Anterior cingulate cortex (tissue), 58 donors: ENCODE measurements at places on chromosomes 5 and 9.

DNA sequence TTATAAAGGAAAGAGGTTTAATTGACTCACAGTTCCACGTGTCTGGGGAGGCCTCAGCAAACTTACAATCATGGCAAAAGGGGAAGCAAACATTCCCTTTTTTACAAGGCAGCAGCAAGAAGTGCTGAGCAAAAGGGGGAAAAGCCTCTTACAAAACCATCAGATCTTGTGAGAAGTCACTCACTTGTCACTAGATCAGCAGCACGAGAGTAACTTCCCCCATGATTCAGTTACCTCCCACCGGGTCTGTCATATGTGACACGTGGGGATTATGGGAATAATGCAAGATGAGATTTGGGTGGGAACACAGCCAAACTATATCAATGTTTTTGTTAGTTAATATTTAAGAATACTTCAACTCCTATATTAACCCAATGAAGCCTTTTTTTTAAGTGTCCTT is 275.2 kb upstream of the CDH9 start:
- no peak for DNase-seq

GRCh38 chr9:128786681-128787601 is at the start of gene TBC1D13:
TSS of gene TBC1D13 (plus strand) at chr9:128787253. CDS start at chr9:128787354, 101 bp downstream.
- peak; percentile 89 for DNase-seq

GRCh38 chr5:20678386-20678785 is 690.4 kb upstream of the CDH18 start:
- DNase-seq, result no peak

GRCh38 chr9:107907255-107907654 is 417.7 kb upstream of the KLF4 start:
- no peak for DNase-seq

DNA sequence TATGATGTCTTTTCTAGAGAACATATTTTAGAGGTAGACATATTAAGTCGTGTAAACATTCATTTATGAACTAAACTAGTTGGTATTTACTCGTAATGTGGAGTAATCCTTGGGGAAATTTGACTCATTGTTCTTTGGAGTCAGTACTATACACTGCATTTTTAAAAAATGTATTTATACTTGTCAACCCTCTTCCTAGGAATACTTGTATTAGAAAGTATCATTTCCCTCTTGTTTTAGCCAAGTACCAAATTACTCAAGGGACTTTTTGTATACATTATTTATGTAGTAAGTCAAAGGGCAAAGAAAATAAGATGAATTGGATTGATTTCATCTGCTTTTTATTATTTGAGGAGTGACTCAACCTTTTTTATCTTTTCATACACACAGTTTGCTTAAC is 248.1 kb upstream of the IZUMO3 start:
- DNase-seq, result no peak

DNA sequence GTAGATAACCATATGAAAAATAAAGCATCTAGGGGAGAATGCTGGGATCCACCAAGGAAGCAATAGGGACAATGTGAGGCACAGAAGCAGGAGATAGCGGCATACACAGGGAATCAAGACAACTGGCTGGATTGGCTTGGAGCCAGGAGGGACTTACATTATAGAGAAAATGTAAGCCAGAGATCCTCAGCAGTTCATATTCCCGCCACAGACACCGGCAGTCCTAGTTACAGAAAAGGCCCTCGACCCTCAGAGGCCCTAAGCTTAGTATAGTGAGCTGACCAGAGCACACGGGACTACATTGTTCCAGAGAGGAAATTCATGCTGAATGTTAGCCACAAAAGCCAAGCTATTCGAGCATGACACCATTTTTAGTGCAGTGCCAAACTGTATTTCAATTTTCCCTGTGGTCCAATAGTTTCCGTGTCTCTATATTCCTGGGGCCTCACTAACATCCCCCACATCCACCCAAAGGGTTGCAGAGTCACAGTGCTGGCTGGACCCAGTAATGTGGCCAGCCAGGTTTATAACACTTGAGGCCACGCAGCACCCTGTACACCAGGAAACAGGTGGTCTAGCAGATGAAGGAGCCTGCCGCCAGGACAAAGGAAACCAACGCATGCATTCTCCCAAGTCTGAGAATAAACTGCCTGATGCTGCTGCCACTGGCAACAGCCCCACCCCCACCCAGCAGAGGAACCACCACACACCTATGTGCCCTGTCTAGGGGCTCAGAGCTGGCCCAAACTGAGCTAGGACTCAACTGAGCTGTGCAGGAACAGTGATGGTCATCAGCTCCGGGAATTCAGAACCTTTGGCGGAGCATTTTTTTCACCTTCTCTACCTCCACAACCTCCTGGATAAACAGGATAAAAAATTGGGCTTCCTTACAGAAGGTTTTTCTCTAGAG is 693.2 kb upstream of the CHD1 start:
- DNase-seq, result no peak

GRCh38 chr9:16150501-16150900 is 597.7 kb downstream of the CCDC171 start:
- no peak for DNase-seq

DNA sequence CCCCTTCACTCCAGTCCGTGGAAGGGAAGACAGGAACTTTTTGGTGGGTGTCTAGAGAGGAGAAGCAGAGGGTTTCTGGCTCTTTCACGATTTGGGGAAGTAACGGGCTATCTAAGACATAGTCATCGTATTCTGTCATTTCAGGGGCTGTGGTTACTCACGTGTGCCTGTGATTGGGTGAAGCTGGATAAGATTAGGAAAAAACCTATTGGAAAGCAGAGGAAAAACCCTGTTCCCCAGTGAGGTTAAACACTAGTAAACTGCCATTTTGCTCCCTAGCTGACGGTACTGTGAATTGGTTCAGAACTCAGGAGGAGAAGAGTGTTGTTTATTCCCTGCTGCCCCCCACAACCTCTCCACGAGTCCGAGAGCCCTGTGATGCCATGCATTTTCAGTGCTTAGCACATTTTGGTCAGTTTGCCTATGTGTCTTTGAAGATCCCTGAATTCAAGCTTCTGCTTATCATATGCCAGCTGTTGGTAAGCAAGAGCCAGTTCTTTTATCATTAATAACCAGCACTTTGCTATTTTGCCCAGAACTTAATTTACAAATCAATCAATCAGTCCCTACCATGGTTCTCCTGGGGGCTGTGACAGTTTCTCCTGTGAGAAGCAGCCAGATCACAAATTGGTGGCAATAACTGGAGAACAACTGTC is 45.1 kb upstream of the ROR2 start:
- no peak for DNase-seq

DNA sequence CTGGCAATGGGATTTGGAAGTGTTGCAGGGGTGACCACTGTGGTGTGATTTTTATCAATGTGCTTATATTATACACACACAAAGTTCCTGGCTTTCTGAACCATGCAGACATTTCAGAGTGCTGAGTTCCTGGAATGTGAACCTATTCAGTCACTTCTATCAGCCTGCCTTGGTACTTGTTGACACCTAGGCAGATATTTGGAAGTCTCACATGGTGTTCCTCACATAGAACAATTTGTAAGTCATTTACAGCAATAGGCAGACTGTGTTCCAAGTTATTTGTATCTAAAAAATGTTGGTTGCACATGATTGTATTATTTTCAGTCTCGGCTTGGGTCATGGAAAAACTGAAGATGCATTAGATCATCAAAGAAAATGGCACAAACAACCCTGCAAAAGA is 182.2 kb downstream of the SREK1 start:
- DNase-seq, result no peak

DNA sequence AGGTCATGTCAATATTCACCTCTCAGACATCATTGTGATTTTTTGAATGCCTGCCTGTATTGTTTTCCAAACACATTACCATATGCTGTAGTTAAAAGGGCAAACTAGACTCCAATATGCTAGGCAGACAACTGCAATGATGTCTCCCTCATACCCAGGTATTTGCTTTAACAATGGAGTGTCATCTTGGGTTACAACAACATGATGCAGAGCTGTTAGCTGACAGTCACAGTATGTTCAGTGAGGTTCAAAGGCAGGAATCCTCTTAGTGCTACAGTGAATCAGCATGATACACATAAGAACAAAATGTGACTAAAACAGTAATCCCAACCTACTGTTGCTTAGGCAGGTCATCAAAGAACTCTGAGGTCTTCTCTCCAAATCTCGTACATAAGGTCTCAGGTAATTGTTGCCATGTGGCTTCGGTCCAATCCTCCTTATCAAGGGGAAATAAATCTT is 24.0 kb downstream of the OR1J1 start:
- no peak for DNase-seq
